Tongue (tissue), 3 donors: ENCODE measurements at places on chromosomes 11 and 22. TPM values are rescaled to one million over a fixed set of nuclear protein-coding genes. Genes with fewer than 3 reads are reported as not detected.

TBC1D10A gene
- 11.0 TPM for total RNA-seq

FBLN1 gene
- 115 TPM for total RNA-seq

OR51Q1 gene
- total RNA-seq = not detected

PTPRJ gene
- 8.9 TPM for total RNA-seq

OR52H1 gene
- total RNA-seq = not detected

SHISAL1 gene
- 11.2 TPM for total RNA-seq

FCHSD2 gene
- 26.3 TPM for total RNA-seq

FGF19 gene
- 1.8 TPM for total RNA-seq

TMEM86A gene
- 1.0 TPM for total RNA-seq

GAL3ST3 gene
- total RNA-seq = not detected

RGL4 gene
- total RNA-seq = not detected

MGAT3 gene
- total RNA-seq = 2.9 TPM

OR11H1 gene
- not detected for total RNA-seq

FGF3 gene
- total RNA-seq = not detected

KCNJ11 gene
- total RNA-seq = 28.6 TPM

ARHGEF17 gene
- total RNA-seq = 33.0 TPM

RFPL2 gene
- not detected for total RNA-seq

CASP1 gene
- total RNA-seq = 11.0 TPM

C11orf68 gene
- total RNA-seq = 30.1 TPM

PGA4 gene
- total RNA-seq = 0.82 TPM

FIBIN gene
- total RNA-seq = 99.0 TPM

MYO7A gene
- 3.9 TPM for total RNA-seq

SAA4 gene
- total RNA-seq = not detected

SLC6A5 gene
- total RNA-seq = not detected

CRACR2B gene
- 22.6 TPM for total RNA-seq

KRTAP5-10 gene
- total RNA-seq = not detected

IL10RA gene
- total RNA-seq = 5.9 TPM
